ENCODE measurements at places on chromosomes 2 and 18.

DNA sequence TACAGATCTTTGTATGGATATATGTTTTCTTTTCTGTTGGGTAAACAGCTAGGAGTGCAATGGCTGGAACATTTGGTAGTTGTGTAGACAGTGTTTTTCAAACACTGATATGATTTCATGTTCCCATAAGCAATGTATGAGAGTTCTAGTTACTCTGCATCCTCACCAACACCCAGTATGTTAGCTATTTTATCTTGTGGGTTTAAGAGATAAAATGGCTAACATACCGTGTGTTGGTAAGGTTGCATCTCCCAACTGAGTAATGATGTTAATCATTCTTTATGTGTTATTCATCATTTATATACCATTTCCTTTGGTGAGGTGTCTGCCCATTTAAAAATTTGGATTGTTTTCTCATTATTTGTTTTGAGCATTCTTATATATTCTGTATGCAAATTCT lies 65.7 kb downstream of the LYPD6B start:
- no peak for DNase-seq

GRCh38 chr2:238286987-238287736 lies 1.2 kb downstream of the PER2 start:
- no peak for DNase-seq

- no peak for DNase-seq
Measured at GRCh38 chr2:37436323-37436722, 91.9 kb downstream of the QPCT start.

DNA sequence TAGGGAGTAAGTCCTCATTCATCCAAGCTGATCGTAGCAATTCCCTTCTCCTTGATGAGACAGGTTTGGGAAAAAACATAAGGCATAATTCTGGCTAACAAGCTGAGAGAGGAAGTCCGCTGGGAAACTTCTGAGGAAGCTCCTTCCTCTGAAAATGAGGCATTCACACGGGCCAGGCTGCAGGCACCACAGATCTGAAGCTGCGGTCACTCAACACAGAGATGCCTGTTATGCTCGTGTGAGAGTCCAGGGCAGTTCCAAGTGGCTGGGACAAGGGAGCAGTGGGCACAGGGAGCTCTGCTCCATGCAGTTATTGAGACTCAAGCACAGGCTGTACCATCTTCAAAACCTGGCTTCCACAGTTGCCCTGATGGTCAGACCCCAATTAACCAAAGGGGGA lies 200.9 kb upstream of the ID2 start:
- DNase-seq, result no peak

GRCh38 chr2:30584116-30584515 lies 137.1 kb downstream of the LCLAT1 start:
- DNase-seq, result peak; percentile 15

GRCh38 chr2:52717836-52718235 lies 1049.8 kb upstream of the CHAC2 start:
- no peak for DNase-seq

- no peak for DNase-seq
Measured at GRCh38 chr2:64644458-64645382, 9.0 kb downstream of the SERTAD2 start.

GRCh38 chr2:27901234-27901633 lies 10.7 kb downstream of the BABAM2 start:
- no peak for DNase-seq

DNA sequence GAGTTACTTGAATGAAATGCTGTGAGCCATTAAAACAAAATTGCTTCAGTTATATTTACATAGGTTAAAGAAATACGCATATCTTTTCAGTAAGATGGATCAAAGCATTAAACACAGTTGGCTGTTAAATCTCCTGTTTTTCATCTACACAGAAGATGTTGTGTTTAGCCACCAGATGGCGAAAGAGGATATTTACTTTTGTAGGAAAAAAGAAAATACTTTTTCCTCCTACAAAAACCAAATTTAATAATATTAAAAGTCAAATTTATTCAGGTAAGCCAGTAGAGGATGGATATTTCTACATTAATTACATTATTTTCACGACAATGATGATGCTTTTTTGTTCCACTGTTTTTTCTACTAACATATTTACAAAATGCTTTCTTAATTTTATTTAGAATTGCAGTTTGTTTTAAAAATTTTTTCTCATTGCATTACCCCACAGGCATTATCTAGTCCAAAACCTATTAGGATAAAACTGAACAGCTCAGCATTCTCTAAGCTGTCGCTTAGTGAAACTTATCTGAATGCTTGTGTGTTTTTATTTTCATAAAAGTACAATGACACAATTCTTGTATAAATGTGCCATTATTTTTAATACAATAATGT lies 173.7 kb downstream of the ASXL3 start:
- no peak for DNase-seq

- no peak for DNase-seq
Measured at GRCh38 chr18:51028201-51028805, 1.7 kb upstream of the SMAD4 start.

- no peak for DNase-seq
Measured at GRCh38 chr2:175207741-175208438, 26.4 kb upstream of the ATP5MC3 start.

GRCh38 chr2:96832754-96833507 lies 10.9 kb downstream of the ANKRD23 start:
- DNase-seq, result no peak

GRCh38 chr2:149540138-149540537 lies 47.4 kb downstream of the MMADHC start:
- no peak for DNase-seq

GRCh38 chr2:16587601-16588000 lies 78.0 kb downstream of the CYRIA start:
- DNase-seq, result no peak

DNA sequence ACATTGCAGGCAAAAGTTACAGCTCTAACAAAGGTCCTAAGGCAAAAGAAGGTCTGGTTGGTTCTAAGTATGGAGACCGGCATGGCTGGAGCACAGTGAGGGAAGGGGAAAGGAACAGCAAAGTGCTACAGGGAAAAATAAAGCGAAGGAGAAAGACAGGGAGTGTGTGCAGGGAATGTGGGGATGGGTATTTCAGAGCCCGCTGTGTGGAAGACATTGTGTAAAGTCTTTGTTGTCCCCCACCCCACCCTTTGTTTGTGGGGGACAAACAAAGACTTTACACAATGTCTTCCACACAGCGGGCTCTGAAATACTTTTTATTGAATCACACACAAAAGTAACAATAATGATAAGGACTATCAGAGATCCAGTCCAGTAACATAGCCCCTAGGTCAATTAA lies 28.9 kb upstream of the C2orf15 start:
- DNase-seq, result no peak

DNA sequence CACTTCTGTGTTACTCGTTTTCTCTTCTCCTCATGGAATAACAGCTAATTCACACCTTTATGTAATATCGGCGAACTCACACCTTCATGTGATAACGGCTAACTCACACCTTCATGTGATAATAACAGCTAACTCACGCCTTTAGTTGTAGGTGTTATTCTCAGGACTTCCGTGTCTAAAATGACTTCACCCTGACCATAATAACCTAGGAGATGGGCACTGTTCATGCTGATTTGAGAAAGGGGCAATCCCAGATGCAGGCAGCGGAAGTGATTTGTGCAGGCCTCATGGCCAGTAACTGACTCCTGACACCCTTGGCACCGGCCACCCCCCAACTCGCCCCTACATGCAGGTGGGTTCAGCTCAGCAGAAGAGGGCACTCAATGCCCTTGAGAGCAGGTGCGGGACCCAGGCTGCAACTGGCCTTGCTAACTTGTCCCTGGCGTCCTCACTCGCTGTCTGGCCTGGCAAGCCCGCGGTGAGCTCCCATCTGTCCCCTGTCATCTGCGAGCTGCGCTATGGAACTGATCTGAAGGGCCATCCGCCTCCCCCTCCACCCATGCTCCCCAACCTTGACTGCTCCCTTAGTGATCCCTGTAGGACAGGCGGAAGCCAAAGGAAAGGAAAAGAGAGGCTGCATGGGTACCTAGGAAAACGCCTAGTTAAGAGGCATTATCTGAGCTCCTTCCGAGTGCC lies 42.6 kb upstream of the MTCL1 start:
- DNase-seq, result no peak

DNA sequence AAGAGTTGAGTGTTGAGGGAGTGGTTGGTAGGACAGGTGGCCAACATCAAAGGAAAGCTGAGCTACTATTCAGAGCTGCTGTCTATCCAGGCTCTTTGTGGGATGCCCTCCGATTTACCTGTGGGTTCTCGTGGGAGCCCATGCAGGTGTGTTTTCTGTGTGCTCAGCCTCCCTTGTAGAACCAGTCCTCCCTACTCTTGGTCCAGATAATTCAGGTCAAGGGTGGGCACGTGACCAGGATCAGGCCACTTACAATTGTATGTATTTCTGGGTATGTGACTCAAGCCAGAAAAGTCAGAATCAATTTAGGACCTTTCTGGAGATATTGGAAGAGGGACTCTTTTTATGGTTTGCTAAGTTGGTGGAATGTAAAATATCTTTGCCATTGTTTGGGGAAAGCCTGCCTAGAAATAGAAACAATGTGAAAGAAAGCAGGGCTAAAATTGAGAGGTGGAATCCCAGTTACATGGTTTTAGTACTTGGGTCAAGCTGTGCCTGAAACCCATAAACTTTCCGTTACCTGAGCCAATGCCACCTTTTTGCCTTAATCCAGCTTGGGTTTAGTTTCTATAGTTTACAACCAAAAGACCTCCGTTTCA lies 93.2 kb downstream of the PDCL3 start:
- DNase-seq, result no peak

- no peak for DNase-seq
Measured at GRCh38 chr2:182366628-182367027, 60.2 kb downstream of the PDE1A start.

DNA sequence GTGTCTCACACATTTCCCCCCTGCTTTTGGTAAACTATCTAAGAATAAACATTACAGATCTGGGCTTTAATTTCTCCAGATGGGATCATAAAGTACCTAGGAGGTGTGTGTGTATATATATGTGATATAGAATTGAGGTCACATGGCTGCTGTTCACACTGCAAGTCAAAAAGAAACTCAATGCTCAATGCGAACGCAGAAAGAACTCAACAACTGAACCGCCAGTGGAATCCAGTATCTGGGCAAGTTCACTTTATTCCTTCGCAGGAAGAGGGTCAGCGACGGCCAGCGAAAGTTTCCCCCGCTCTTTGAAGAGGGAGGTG lies 17.7 kb downstream of the POU3F3 start:
- DNase-seq, result no peak
